Kidney epithelial cell (primary cell): ENCODE measurements at places on chromosomes 6 and 20. TPM values are rescaled to one million over a fixed set of nuclear protein-coding genes. Genes with fewer than 3 reads are reported as not detected.

GRCh38 chr6:153392156-153392555 is 261.1 kb upstream of the RGS17 start:
- peak; percentile 7 for DNase-seq

- DNase-seq = no peak
Measured at GRCh38 chr20:48342822-48343513, 484.8 kb downstream of the PREX1 start.

GRCh38 chr6:141290941-141291721 is 841.6 kb upstream of the GJE1 start:
- DNase-seq = no peak

DNA sequence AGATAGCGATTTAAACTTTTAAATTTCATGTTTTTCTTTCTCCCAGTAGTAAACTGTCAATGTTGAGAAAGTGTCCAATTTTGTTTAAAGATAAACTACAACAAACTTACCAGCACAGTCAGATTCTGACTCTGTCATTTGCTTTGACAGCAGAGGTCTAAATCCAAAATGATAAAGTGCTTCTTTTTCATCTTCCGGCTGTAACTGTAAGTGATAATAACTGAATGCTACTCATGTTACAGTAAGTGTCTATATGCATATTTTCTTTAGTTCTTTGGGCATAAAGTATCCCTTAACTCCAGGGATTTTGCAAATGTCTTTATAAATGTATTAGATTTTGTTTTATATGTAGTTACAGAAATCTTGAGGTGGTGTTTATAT is 610.4 kb downstream of the RFPL4B start:
- no peak for DNase-seq

DNA sequence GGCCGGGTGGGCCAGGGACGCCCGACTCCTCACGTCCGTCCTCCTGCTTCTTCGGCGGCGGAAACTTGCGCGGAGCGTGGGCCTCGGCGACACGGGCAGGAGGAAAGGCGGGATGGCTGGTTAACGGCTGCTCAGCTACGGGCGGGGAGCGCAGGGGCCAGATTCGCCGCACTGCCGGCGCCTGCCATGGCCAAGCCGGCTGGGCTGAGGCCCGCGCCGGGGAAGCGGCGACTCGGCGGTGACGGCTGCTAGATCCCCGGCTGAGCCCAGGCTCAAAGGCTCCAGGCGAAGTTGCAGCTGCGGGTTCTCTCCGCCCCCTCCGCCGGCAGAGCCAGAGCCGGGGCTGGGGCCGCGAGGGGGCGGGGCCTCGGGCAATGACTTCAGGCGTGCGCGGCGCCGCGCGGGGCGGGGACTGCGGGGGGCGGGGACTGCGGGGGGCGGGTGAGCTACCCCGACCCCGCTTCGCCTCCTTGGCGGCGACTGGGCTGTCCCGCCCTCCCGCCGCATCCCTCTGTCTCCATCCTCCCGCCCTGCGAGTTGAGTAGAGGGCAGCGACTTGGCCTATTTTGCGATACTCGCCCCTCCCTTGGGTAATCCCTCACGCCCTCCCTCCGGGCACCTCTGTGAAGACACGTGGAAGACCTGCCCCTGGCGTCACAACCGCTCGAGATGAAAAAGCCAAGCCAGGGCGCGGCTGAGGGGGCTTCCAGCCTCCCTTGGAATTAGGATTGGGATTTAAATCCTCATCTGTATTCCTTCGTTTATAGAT is at the start of gene CEP85L:
Gene CEP85L (minus strand): TSS at position 310 of the 769 bp plus-strand sequence. CDS start 322 bp downstream, outside the sequence.
- peak; percentile 55 for DNase-seq

DNA sequence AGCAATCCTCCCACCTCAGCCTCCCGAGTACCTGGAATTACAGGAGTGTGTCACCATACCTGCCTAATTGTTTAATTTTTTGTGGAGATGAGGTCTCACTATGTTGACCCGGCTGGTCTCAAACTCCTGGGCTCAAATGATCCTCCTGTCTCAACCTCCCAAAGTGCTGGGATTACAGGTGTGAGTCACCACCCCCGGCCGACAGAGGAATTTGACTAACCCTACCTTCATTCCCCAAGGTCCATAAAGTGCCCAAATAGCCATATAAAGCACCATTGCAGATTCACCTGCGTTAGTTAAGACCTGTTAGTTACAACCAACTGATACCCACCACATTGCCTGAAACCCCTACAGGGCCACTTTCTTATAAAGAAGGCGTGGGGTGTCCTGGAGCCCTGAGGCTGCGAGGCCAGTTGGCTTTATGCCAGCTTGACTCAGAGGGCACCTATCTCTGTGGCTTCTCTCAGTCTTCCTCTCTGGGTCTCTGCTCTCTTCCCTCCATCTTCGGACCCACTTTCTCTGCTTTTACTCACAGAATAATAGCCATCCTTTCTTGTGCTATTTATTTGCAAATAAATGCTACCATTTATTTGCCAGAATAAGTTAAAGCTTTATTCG is 65.6 kb downstream of the SLC2A10 start:
- no peak for DNase-seq

GRCh38 chr20:43691928-43692524 is 25.1 kb downstream of the MYBL2 start:
- no peak for DNase-seq

DNA sequence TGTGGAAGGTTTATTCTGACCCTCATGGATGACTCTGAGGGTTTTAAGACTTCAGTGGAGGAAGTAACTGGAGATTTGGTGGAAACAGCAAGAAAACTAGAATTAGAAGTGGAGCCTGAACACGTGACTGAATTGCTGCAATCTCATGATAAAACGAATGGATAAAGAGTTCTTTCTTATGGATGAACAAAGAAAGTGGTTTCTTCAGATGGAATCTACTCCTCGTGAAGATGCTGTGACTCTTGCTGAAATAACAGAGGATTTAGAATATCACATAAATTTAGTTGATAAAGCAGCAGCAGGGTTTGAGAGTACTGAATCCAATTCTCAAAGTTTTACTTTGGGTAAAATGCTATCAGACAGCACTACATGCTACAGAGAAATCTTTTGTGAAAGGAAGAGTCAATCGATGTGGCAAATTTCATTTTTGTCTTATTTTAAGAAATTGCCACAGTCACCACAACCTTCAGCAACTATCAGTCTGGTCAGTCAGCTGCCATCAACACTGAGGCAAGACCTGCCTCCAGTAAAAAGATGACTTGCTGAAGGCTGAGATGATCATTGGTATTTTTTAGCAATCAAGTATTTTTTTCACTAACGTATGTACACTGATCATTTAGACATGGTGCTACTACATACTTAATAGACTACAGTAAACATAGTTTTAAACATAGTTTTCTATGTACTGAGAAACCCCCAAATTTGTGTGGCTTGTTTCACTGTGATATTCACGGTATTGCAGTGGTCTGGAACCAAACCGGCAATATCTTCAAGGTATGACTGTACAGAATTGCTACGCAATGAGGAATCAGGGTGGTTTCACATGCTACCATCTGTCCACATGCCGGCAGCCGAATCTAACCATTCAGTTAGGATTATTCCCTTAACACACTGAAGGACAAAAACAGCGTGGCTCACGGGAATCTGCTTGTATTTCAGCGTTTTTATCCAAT is 149.0 kb downstream of the MYB start:
- DNase-seq = no peak

GRCh38 chr6:157613011-157613522 is 210.0 kb upstream of the SNX9 start:
- peak; percentile 47 for DNase-seq

- DNase-seq = no peak
Measured at GRCh38 chr20:31653561-31653960, 15.8 kb downstream of the COX4I2 start.

GRCh38 chr6:163543321-163543720 is 128.8 kb downstream of the QKI start:
- DNase-seq = no peak

DNA sequence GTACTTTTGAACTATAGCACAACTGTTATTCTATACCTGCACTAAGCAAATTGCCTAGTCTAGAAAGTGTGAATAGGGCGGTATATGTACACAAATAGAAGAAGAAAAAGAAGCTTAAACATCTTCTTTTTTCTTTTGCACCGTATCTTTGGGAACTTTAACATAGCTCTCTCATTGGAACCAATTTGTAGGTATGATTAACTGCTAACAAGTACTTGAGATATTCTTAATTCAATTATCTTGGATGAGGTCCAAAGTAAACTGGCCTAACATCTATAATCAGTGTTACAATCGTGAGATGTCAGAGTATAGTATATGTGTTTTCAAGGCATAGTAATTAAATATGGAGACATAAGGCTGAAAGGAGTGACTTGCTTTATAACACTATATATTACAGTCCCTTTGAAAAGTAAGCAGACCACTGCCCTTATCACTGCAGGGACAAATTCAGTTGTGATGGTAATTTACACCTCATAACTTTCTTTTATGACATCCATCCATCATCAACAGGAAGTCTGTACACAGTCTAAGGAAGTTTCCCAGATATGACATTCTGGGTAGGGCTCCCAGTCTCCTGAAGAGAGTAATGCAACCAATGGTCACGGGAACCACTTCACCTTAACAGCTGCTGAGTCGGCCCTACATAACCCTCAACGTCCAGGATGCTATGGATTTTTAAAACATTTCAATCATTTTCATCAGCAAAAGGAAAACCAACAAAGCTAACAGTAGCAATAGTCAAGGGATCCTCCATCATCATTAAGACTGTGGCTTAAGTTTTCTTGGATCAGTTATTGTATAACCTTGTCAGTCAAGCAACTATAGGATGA is 37.6 kb downstream of the NKAIN2 start:
- no peak for DNase-seq

DNA sequence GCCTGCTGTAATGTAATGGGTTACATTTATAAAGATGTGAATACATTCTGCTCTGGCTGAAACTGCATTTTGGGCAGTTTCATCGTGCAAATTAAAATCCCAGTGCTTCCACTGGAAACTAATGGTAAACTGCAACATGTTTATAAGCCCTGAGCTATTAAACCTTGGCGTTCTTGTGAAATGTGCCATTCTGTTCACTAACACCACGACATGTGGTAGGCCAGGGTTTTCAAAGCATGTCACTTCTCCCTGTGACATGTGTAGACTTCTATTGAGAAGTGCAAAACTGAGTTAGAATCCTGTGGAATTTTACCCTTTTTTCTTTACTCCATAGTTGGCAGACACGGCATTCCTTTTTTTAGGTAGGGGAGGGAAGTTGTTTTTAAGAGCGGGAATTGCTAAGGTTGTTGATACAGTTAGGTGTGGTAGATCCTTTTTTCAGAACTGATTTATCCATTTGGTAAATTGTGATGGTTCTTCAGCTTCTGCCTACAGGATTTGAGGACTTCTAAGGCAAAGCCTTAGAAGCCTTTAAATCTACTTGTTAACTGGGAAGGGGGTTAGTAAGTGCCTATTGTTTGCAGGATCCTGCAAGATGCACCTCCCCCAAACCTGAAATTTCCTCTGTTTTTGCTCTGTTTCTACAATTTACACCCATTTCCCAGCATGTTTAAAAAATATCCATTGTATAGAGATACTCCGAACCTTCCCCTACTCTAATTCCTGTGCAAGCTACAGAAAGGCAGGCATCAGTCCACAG is 4.2 kb downstream of the SASH1 start:
- no peak for DNase-seq

- DNase-seq = no peak
Measured at GRCh38 chr6:101126501-101126900, 245.4 kb upstream of the ASCC3 start.

DNA sequence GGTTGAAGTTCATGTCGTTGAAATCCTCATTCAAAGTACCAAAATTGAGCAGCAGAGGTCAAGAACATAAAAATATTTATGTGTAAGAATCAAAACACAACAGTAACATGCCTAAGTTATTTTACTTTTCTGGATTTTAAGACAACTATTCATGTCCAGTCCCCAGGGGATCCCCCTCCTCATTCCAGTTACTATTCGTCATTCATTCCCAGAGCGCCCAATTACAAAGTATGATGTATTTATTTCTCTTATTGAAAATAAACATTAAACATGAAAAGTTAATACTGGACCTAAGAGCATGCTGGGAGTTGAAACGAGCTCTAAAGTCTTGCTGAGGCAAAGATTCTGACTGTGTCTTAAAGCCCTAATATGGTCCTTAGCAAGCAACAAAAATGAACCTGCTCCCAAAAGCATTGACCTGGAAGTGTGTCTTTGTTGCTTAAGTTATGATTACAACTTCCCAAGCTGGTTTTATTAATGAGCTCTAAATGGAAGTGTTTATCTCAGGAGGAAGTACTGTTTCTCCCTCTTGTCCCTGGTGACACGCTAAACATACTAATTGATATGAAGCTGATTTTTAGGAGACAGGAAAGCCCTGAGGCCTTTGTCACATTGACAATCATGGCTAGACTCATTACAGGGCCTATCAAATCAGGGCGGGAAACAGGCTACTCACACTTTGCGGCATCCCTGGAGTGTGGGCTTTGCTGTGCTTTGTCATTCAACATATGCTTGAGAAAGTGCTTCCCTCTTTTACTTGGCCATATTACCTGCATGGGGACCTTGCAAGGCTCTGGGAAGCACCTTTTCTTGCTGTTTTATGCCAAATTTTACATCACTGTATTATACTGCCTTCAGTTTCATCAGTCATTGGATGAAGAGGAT is 192.2 kb upstream of the DTNBP1 start:
- DNase-seq = no peak

DNA sequence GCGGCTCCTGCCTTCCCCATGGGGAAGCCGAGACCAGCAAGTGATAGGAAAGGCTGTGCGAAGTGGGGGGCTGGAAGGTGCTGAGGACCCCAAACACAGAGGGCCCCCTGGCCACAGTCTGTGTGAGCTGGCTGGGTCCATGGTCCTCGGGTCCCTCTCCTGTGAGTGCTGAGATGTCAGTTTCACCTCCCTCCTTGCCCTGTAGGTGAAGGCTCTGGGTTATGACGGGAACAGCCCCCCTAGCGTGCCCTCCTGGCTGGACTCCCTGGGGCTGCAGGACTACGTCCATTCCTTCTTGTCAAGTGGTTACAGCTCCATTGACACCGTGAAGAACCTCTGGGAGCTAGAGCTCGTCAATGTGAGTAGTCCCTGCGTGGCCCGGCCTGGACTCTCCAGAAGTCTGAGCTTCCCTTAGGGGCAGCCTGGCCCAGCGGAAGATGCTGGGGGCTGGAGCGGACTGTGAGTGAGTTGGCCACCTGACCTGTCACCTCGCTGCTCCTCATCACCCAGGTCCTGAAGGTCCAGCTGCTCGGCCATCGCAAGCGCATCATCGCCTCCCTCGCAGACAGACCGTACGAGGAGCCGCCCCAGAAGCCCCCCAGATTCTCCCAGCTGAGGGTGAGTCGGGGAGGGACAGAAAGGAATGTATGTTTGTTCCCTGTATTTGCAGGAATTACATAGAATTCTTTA is 61.7 kb downstream of the TCP11 start:
- DNase-seq = no peak

- no peak for DNase-seq
Measured at GRCh38 chr6:120945905-120946594, 388.2 kb downstream of the TBC1D32 start.

DNA sequence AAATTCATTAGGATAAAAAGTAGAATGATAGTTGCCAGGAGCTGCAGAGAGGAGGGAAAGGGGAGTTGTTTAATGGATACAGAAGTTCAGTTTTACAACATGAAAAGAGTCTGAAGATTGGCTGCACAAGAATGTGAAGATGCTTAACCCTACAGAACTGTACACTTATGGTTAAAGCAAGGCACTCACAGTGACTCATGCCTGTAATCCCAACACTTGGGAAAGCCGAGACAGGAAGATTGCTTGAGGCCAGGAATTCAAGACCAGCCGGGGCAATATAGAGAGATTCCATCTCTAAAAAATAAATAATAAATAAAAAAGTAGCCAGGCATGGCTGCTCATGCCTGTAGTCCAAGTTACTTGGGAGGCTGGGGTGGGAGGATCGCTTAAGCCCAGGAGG is 174.0 kb downstream of the TASP1 start:
- no peak for DNase-seq

The PAK5 gene
- 0.07 and 0.17 TPM in 2 replicates for total RNA-seq

The MAPK14 gene
- total RNA-seq = 33.3 and 35.9 TPM in 2 replicates

The KAT14 gene
- total RNA-seq = 11.7 and 14.5 TPM in 2 replicates

The QKI gene
- total RNA-seq = 173 and 189 TPM in 2 replicates

The HSD17B8 gene
- 11.4 and 13.1 TPM in 2 replicates for total RNA-seq

The BMP7 gene
- total RNA-seq = 21.8 and 30.5 TPM in 2 replicates

The NKAPL gene
- total RNA-seq = 1.0 and 1.1 TPM in 2 replicates
